Activated CD4-positive, alpha-beta memory T cell treated with anti-CD3 and anti-CD28 coated beads, Interleukin-2, amount 10 ng/mL, durations not matched to agents 7 days and 5 days (primary cell): ENCODE measurements at places on chromosomes 13 and 19.

- no peaks in the 10 kb centered on the region for H3K27me3 ChIP-seq
- H3K27ac ChIP-seq = no peak overlapping the region
- no peak for DNase-seq
- no peak overlapping the region for H3K4me3 ChIP-seq
These were observed 239.4 kb downstream of the DCLK1 start for GRCh38 chr13:35891507-35892441.

DNA sequence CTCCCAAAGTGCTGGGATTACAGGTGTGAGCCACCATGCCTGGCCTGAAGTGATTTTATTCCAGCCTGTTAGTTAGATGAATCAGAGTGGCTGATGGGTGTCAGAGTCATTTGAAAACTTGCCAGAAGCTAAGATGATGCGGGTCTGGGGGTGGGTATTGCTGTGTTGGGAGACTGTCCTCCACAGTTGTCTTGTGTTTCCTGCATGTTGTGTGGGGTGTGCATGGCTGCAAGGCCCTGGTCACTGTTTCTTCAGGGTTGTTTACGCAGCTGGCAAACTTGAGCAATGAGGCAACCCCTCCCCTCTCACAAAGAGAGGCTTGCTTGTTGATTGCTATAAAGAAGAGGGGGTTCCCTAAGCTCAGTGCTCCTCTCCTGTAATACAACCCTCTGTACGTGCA is 71.8 kb downstream of the TRPM4 start:
- H3K27me3 ChIP-seq = peaks cover 6% of the 10 kb centered on the region
- no peak overlapping the region for H3K4me3 ChIP-seq
- no peak overlapping the region for H3K27ac ChIP-seq
- peaks cover 16% of the 10 kb centered on the region for H3K4me1 ChIP-seq
- no peaks in the 10 kb centered on the region for H3K36me3 ChIP-seq
- DNase-seq = no peak

DNA sequence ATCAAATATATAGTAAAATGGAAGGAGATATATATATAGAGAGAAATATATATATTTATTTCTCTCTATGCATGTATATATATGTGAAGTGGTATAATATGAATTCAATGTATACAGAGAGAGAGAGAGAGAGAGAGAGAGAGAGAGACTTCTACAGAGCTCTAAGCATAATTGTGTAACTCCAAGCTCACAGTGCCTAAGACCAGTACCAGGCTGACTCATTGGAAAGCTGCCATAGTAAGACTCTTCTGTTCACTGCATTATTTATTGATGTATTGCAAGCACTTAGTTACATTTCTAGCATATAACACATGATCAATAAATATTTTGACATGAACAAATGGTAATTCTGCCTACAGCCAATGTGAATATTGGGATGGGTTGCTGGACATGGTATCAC is 1734.7 kb downstream of the SLITRK1 start:
- H3K36me3 ChIP-seq = no peaks in the 10 kb centered on the region
- H3K4me1 ChIP-seq = no peaks in the 10 kb centered on the region
- no peak overlapping the region for H3K4me3 ChIP-seq
- no peak for DNase-seq
- H3K27me3 ChIP-seq = no peaks in the 10 kb centered on the region

DNA sequence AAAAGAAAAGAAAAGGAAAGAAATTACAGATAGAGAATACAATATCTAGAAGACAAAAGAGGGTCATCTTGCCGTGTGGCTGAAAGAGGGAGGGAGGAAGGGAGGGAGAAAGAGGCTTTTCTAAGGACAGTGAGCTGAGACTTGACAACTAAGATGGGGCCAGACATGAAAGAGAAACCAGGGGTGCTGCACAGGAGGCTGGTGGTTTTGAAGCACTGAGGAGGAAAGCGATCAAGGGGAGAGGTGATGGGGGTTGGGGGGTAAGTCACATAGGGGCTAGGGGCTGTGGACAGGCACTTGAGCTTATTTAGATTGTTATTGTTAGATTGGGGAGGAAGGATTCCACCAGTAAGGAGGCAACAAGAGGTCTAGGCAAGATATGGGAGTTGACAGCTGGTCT is 17.3 kb downstream of the PNPLA6 start:
- H3K27me3 ChIP-seq = no peaks in the 10 kb centered on the region
- no peak for DNase-seq
